ENCODE measurements at places on chromosomes 12 and 14.
A peak's percentile ranks its signal among the peaks of the same experiment; 100 is the strongest.

DNA sequence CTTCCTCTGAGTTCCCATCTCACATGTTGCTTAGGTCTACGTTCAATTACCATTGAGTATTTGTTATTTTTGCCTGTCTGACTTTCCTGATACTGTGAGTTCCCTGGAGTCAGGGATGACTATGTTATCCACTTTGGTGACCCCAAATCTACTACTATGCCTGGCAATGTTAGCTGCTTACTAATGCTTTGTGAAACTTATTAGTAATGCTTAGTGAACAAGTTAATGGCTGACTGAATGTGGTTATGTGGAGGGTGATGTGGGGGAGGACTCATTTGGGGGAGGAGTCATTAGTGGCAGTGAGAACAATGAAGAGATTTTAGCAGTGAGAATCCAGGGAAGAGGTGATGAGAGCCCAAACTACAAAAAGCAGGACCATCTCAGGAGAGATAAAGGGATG, 121.6 kb downstream of the KTN1 start:
- DNase-seq = peak; percentile 64

GRCh38 chr14:89303456-89304435, 113.3 kb downstream of the FOXN3 start:
- peak; percentile 76 for DNase-seq

- DNase-seq = no peak
Observed at GRCh38 chr12:43148691-43149090, 403.3 kb downstream of the ADAMTS20 start.

DNA sequence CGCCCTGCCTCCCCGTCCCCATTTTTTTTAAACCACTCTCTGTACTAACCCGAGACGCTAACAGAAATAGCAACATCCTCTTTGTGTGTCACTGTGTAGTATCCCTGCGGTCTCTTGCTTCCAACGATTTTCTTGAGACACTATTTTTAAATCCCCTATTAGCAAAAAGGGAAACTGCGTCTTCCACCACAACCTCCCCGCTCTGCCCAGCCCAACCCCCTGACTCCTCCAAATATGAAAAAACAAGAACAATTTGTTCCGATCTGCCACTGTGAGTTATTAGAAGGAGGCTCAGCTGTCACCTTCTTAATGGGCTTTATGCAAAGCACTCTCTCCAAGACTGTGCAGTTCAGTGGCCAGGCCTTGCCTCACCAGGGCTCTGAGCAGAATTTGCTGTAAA, 76.3 kb downstream of the MAP1LC3B2 start:
- no peak for DNase-seq

DNA sequence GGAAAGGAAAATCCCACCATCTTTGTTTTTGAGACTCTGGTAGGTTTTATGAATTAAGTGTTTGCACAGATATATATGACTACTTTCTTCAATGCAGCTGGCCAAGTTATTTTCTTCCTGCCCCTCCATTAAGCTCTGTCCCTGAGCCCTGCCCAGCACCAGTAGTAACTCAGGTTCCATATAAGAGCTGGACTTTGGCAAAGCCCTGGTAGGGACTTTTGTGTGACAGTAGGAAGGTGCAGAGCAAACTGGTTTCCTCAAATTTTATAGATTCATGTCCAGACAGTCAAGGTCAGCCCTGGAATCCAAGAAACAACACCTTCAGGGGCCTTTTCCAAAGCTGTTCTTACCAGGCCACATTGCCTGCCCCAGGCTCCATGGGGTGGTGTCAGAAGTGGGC, 47.3 kb downstream of the SSPN start:
- DNase-seq = no peak

- DNase-seq = no peak
Observed at GRCh38 chr12:50069539-50069938, 12.1 kb downstream of the ASIC1 start.
